ENCODE measurements at places on chromosomes 1 and 21.

DNA sequence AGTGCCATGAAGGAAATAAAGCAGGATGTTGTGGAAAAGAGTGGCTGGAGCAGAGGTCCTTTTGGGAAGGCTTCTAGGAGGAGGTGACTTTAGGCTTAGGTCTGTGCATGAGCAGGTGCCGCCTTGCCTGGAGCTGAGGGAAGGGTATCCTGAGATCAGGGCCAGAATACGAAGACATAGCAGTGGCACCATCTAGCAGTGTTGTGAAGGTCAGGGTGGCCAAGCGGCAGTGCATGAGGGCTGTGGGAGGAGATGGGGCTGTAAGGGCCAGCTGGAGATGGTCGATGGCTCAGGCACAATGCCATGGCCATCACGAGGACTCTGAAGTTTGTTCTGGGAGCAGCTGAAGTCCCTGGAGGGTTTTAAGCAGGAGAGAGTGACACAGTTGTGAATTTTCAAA, 219.5 kb downstream of the PTPRU start:
- no peak overlapping the region for H3K27ac ChIP-seq
- peaks cover 3% of the 10 kb centered on the region for H3K27me3 ChIP-seq
- H3K4me1 ChIP-seq: peaks cover 13% of the 10 kb centered on the region
- DNase-seq: no peak

- DNase-seq: no peak
- H3K36me3 ChIP-seq: no peaks in the 10 kb centered on the region
- H3K4me1 ChIP-seq: peaks cover 7% of the 10 kb centered on the region
- H3K27ac ChIP-seq: no peak overlapping the region
- H3K4me3 ChIP-seq: no peak overlapping the region
Observed at GRCh38 chr21:36149788-36150711, 6.6 kb upstream of the DOP1B start.

DNA sequence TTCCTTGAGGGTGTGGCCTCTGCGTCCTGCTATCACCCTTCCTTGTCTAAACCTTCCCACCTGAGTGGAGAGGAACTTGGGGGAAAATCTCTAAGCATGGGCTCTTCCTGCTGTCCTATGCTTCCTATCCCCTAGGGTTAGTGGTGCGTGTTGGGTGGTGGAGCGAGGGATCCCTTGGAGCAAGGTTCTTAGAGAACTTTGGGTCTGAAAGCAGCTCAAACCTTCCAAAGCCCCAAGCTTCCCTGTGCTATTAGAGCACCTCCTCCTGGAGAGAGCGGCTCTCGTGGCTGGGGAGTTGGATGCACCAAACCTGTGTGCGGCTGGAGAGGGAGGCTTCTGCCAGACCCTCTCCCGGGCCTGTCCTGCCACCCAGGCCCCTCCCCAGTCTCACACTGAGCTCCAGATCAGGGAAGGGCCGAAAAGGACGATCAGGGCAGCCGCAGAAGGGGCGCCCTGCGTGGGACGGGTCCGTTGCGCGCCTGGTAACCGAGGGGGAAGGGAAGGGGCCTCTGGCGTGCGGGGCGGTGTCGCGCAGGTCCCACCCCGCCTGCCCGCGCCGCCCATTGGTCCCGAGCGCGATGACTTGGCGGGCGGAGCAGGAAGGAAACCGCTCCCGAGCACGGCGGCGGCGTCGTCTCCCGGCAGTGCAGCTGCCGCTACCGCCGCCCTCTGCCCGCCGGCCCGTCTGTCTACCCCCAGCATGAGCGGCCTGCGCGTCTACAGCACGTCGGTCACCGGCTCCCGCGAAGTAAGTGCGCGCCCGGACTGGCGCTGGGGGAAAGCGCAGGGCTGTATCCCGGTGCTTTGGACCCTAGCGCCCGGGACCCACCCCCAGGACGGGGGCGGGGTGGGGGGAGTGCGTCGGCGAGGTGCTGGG, at the start of gene SH3BGRL3:
Gene SH3BGRL3, plus strand, starts transcription at position 631 of the 877 bp plus-strand sequence. Its CDS starts 70 bp downstream, at position 701.
- H3K27me3 ChIP-seq: no peaks in the 10 kb centered on the region

GRCh38 chr1:161196521-161197451, 2.1 kb downstream of the ADAMTS4 start:
- no peaks in the 10 kb centered on the region for H3K36me3 ChIP-seq
- H3K27ac ChIP-seq: peak overlapping the region; percentile 48
- H3K4me1 ChIP-seq: peaks cover 31% of the 10 kb centered on the region
- H3K4me3 ChIP-seq: peak overlapping the region; percentile 70
- H3K27me3 ChIP-seq: peaks cover 9% of the 10 kb centered on the region

GRCh38 chr1:110067893-110068645, 2.4 kb downstream of the ALX3 start:
- peaks cover 84% of the 10 kb centered on the region for H3K27me3 ChIP-seq
- peaks cover 16% of the 10 kb centered on the region for H3K4me1 ChIP-seq
- peaks cover 7% of the 10 kb centered on the region for H3K36me3 ChIP-seq
- peak overlapping the region; percentile 79 for H3K4me3 ChIP-seq
- peak overlapping the region; percentile 48 for H3K27ac ChIP-seq
- no peak for DNase-seq

- no peaks in the 10 kb centered on the region for H3K4me1 ChIP-seq
- no peak within 1 kb of the TSS for H3K27ac ChIP-seq
- no peak for DNase-seq
- H3K27me3 ChIP-seq: no peaks in the 10 kb centered on the region
- no peak within 1 kb of the TSS for H3K4me3 ChIP-seq
Observed at GRCh38 chr1:196887515-196888239, at the start of gene CFHR4. Gene CFHR4 (plus strand): TSS chr1:196888052. CDS start chr1:196888151, 99 bp downstream.

DNA sequence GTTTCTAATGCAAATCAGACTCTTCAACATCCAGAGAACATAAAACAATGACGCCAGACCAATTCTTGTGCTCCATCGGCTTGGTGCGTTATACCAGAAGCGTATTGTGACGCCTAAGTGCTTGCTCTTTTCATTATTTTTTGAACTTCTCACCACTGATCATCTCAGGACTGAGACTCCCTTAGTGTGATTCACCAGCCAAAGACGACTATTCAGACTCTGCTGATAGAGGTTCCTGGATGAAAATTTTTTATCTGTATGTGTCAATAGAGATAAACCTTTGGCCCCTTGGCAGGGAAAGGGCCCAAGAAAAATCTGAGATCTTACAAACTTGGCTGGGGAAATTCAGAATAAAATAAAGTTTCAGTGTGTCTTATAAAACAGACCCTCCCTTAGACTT, 856 bp upstream of the GREM2 start:
- H3K27ac ChIP-seq: no peak overlapping the region
- DNase-seq: no peak
- peaks cover 17% of the 10 kb centered on the region for H3K4me1 ChIP-seq
- H3K36me3 ChIP-seq: no peaks in the 10 kb centered on the region
- H3K4me3 ChIP-seq: peak overlapping the region; percentile 71
- peaks cover 67% of the 10 kb centered on the region for H3K27me3 ChIP-seq

DNA sequence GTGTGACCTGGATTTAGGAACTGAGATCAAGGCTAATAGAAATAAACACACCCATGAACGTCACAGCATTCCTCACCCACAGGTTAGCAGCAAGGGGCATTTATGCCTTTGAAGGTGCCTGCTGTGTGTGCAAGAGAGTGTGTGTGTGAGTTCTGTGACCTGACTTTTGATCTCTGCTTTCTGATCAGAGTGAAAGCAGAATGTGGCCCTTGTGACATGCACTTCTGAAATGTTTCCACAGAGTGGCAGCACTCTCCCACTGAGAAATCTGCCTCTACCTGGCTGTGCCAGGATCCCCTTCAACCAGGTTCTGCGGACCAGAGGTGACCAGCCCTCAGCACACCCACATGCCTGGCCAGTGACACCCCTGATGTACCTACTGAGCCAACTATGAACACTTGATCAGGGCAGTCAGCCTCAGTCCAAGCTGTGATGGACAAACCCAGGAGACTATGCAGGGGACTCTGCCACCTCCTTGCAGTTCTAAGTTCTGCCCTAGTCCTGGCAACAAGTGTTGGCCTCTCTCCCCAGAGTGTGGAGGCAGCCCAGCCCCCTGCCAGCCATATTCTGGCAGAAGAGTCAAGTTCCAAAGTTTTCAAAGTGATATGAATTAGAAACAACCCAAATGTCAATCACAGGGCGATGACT, 41.0 kb downstream of the RXRG start:
- no peak overlapping the region for H3K27ac ChIP-seq
- H3K4me1 ChIP-seq: no peaks in the 10 kb centered on the region
- DNase-seq: no peak
- no peaks in the 10 kb centered on the region for H3K36me3 ChIP-seq
- peaks cover 16% of the 10 kb centered on the region for H3K27me3 ChIP-seq

- H3K4me3 ChIP-seq: no peak overlapping the region
- peaks cover 36% of the 10 kb centered on the region for H3K36me3 ChIP-seq
- no peaks in the 10 kb centered on the region for H3K27me3 ChIP-seq
- no peak overlapping the region for H3K27ac ChIP-seq
- peaks cover 26% of the 10 kb centered on the region for H3K4me1 ChIP-seq
Observed at GRCh38 chr1:230686747-230687146, 27.2 kb downstream of the AGT start.

DNA sequence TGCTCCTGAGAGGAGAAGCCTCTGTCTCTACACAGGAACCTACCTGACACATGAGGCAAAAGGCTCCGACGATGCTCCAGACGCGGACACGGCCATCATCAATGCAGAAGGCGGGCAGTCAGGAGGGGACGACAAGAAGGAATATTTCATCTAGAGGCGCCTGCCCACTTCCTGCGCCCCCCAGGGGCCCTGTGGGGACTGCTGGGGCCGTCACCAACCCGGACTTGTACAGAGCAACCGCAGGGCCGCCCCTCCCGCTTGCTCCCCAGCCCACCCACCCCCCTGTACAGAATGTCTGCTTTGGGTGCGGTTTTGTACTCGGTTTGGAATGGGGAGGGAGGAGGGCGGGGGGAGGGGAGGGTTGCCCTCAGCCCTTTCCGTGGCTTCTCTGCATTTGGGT, 3.9 kb upstream of the ACKR1 start:
- peaks cover 13% of the 10 kb centered on the region for H3K4me1 ChIP-seq
- no peak overlapping the region for H3K4me3 ChIP-seq
- no peak overlapping the region for H3K27ac ChIP-seq
- no peak for DNase-seq
